ENCODE measurements at places on chromosomes 2 and 18. TPM values are rescaled to one million over a fixed set of nuclear protein-coding genes. Genes with fewer than 3 reads are reported as not detected.
A peak's percentile ranks its signal among the peaks of the same experiment; 100 is the strongest.

The MFSD2B gene
- not detected for total RNA-seq

The LRATD1 gene
- total RNA-seq = 0.33 TPM

The BUB1 gene
- 0.59 TPM for total RNA-seq

The EIPR1 gene
- total RNA-seq = 23.2 TPM

The TMEM169 gene
- total RNA-seq = not detected

- H3K4me1 ChIP-seq = peaks cover 18% of the 10 kb centered on the region
- DNase-seq = no peak
- H3K4me3 ChIP-seq = no peak overlapping the region
- H3K27me3 ChIP-seq = no peaks in the 10 kb centered on the region
- H3K27ac ChIP-seq = no peak overlapping the region
Observed at GRCh38 chr18:6661692-6662415, 67.7 kb upstream of the ARHGAP28 start.

DNA sequence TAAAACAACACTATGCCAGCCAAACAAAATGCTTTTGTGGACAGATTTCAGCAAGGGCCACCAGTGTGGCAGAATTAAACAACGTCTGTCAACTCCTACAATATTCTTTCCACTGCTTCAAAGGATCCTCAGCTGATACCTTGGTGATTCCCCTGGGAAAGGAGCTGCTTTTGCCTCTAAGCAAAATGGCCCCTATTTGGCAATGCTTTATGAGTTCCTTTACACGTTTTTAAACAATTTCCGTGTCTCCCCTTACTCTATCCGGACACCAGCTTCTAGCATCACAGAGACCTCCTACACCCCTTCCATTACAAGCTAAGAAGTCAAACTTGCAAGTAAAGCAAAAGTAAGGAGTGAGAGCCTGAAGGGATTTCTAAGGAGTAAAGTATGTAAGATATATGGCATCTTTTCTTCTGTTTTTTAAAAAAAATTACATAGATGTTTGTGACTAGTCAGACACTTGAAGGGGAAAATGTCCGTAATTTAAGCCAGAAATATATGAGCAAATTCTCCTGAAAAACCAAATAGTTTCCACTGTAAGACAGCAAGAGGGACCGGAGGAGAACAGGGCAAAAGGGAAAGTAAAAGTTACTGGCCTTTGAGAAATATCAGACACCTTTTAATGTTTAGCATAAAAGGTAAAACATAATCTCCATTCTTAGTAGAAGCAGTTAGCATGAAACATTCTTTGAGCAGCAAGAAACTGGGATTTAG is 1.9 kb downstream of the SOS1 start:
- peaks cover 60% of the 10 kb centered on the region for H3K4me1 ChIP-seq
- no peaks in the 10 kb centered on the region for H3K36me3 ChIP-seq
- peak overlapping the region; percentile 87 for H3K4me3 ChIP-seq
- H3K27ac ChIP-seq = peak overlapping the region; percentile 96
- no peak for DNase-seq

DNA sequence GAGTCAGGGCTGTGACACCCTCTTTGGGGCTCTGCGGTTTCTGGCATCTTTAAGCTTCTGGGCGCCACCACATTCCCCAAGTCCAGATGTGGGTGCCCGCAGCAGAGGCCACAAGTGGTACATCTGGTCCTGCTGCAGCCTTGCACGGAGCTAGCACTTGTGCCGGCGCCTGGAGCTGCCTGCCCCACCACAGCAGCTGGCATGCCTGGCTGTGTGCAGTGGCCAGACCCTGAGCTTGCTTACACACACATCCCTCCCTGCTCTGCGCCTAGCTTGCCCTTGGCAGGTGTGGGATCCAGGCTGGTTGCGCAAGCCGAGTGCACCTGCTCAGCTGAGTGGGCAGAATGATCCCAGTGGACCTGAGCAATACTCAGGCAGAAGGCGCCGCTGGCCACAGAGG is 27.3 kb downstream of the SLC4A10 start:
- H3K4me3 ChIP-seq = no peak overlapping the region
- no peak for DNase-seq
- H3K27ac ChIP-seq = no peak overlapping the region
- H3K27me3 ChIP-seq = no peaks in the 10 kb centered on the region

DNA sequence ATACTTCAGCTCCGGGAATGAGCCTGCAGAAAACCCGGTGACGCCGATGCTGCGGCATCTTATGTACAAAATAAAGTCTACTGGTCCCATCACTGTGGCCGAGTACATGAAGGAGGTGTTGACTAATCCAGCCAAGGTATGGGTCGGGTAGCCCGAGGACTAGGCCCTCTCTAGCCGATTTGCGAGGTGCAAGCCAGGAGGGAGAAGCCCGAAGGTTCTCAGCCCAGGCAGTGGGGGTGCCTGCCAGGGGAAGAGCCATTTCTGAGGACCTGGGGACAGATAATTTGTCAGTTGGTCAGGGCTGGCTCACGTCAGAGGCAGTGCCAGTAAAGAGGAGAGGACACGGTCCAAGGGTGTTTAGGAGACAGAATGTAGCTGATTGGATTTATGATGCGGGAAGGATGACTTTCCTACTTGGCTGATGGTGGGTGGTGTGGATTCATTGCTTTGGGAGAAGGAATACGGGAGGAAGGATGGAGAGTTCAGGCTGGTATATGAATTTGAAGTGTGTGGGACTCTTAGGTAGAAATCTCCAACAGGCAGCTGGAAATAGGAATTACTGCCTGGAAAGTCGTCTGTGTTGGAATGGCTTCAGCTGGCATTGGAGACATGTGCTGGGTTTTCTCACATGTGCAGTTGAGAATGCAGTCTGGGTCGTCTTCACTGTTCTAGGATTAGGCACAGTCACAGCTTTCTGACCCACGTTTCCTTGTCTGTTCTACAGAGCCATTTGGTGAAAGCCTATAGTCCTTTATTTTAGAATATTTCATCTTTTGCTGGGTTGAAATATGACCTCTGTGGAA is 874 bp downstream of the NDUFAF7 start:
- H3K27me3 ChIP-seq = no peaks in the 10 kb centered on the region
- H3K4me1 ChIP-seq = peaks cover 29% of the 10 kb centered on the region
- H3K4me3 ChIP-seq = peak overlapping the region; percentile 97
- H3K27ac ChIP-seq = peak overlapping the region; percentile 94

DNA sequence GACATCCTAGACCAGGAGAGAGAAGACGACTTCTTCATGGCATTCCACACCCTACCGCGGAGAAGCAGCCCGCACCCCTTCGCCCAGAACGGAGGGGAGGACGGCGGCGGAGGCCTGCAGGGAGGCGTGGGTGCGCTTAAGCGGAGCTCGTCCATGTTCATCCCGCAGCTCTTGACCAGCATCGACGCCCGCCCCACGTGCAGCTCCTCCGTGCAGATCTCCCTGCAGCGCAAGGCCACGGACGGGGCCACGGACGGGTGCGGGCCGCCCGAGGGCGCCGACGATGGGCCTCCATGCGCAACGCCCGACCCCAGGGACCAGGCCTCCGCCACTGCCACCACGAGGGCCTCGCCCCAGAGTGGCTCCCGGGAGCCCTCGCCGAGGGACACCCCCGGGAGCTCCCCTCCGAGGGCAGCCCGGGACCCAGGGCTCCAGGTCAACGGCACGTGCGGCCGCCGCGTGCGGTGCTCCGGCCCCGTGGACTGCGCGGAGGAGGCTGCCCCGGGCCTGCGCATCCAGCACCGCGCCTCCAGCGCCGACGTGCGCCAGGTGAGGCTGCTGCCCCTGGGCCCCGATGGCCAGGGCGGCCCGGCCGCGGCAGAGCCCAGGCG is 211.8 kb downstream of the NEDD4L start:
- peak overlapping the region; percentile 97 for H3K27ac ChIP-seq
- no peaks in the 10 kb centered on the region for H3K36me3 ChIP-seq
- H3K4me3 ChIP-seq = peak overlapping the region; percentile 69
- H3K4me1 ChIP-seq = peaks cover 18% of the 10 kb centered on the region

DNA sequence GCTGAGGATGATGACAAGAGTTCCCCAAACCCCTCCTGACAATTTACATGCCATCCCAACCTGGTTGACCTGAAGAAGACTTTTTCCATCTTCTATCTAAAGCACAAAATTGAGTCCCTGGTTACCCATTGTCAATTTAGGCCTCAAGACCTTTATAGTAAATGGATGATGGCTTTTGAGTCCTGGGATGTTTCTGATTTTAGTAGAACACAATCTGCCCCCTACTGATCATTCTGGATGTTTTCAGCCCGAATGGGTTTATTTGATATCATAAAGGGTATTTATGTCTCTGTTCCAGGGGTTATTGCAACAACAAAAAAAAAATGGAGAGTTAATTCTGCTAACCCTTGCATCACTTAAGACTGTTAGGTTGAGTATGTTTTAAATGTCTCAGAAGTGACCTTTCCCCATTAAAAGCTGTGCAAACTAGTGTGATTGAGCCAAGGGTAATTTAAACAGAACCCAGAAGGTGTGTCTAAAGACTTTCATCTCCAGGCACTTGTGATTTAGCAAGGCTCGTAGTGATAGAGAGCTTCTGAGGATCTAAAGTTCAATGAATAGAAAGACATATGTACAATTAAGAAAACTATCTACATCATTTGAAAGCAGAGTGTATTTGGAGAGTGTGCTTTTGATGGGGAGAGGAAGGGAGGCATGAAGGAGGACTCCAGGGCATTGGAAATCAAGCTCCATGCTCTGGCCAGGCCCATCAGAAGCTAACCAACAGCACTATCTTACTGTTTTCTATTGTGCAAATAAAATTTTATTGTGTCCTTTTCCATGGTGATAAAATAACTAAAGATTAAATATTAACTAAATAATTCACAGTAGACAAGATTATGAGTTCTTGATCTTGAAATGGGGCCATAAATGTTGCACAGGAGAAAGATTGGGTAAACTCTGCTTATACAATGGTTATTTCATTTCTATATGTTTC is 96.6 kb upstream of the NOSTRIN start:
- no peaks in the 10 kb centered on the region for H3K27me3 ChIP-seq
- no peaks in the 10 kb centered on the region for H3K4me1 ChIP-seq
- no peak for DNase-seq
- H3K36me3 ChIP-seq = no peaks in the 10 kb centered on the region
- H3K27ac ChIP-seq = no peak overlapping the region
- H3K4me3 ChIP-seq = no peak overlapping the region

GRCh38 chr2:96839875-96840850 is 3.7 kb downstream of the ANKRD23 start:
- no peak for DNase-seq
- no peaks in the 10 kb centered on the region for H3K27me3 ChIP-seq
- no peak overlapping the region for H3K4me3 ChIP-seq

- DNase-seq = no peak
- no peak overlapping the region for H3K27ac ChIP-seq
- H3K36me3 ChIP-seq = no peaks in the 10 kb centered on the region
Observed at GRCh38 chr2:225002656-225003045, 39.6 kb downstream of the DOCK10 start.

DNA sequence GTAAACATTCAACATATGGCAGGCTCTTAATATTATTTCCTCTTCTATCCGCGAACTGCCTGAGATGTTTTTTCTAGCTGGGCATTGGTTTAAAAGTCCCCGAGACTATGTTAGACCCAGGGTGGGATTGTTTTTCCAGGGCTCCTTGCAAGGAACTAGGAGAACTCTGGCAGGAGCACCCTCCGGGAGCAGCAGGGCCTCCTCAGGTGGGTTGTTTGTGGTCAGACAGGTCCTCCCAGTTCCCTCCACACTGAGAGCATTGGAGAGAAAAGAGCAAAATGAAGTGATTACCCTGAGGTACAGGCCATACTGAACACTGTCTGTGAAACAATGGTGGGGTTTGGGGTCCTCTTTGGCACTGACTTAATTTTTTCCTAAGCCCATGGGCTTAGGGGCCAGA is 115.9 kb upstream of the LGALSL start:
- no peak overlapping the region for H3K4me3 ChIP-seq
- no peak for DNase-seq
- H3K27ac ChIP-seq = no peak overlapping the region
- H3K36me3 ChIP-seq = no peaks in the 10 kb centered on the region

GRCh38 chr2:7706791-7707190 is 789.6 kb downstream of the RNF144A start:
- no peaks in the 10 kb centered on the region for H3K36me3 ChIP-seq
- H3K4me3 ChIP-seq = no peak overlapping the region
- no peak overlapping the region for H3K27ac ChIP-seq
- DNase-seq = no peak

GRCh38 chr2:184032983-184033382 is 565.3 kb upstream of the ZNF804A start:
- no peak overlapping the region for H3K27ac ChIP-seq
- H3K36me3 ChIP-seq = no peaks in the 10 kb centered on the region
- H3K27me3 ChIP-seq = no peaks in the 10 kb centered on the region
- no peak overlapping the region for H3K4me3 ChIP-seq
- no peak for DNase-seq
- H3K4me1 ChIP-seq = no peaks in the 10 kb centered on the region

- H3K27me3 ChIP-seq = no peaks in the 10 kb centered on the region
- no peak overlapping the region for H3K27ac ChIP-seq
- no peaks in the 10 kb centered on the region for H3K4me1 ChIP-seq
- no peak overlapping the region for H3K4me3 ChIP-seq
- no peak for DNase-seq
Observed at GRCh38 chr2:204670124-204670523, 124.8 kb downstream of the PARD3B start.
